Activated CD4-positive, alpha-beta memory T cell treated with anti-CD3 and anti-CD28 coated beads for 36 hours (primary cell): ENCODE measurements at places on chromosomes 2 and 18.

GRCh38 chr2:237258615-237259014, 155.3 kb downstream of the COL6A3 start:
- DNase-seq = no peak

DNA sequence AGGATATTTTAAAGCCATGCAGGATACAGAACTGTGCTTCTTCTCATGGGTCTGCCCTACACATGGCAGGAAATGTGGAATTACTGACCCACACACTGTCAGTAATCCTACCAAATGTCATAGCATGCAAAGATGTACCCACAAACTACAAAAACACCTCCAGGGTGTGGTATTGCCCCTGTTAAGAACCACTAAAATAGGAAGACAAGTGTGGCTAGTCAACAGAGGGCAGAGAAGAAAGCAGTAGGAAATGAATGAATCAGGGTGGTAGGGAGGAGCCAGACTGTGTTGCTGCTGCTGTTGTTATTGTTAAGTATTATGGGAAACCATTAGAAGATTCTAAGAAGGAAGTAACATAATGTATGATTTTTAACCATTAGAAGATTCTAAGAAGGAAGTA, 556.7 kb upstream of the ACVR2A start:
- peak; percentile 41 for DNase-seq

- DNase-seq = no peak
These were observed 341.3 kb downstream of the MYCN start for GRCh38 chr2:16281451-16282335.

- DNase-seq = no peak
These were observed 79.6 kb upstream of the MYCN start for GRCh38 chr2:15860760-15861159.

GRCh38 chr2:240419271-240419670, 16.2 kb upstream of the GPC1 start:
- DNase-seq = peak; percentile 3

DNA sequence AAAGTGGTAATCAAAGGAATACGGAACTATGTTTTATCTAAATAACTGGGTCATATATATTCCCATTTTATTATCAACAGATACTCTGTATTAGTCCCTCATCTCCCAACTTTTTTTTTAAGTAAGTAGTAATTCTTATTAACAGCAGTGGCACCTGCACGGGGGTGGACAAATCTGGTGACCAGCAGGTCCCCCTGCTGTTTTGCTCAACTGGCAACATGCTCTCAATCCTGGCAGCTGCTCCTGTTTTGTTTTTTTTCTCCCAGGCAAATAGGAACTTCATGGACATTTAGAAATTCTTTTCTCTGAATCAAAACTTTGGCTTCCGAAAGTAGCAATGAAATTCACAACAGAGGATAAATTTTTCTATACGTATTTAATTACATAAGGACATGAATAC, 193.5 kb downstream of the SS18 start:
- DNase-seq = no peak

- no peak for DNase-seq
These were observed at the start of gene CNDP1 for GRCh38 chr18:74534150-74534969. Gene CNDP1 (plus strand): TSS chr18:74534500. CDS start chr18:74534668, 168 bp downstream.

DNA sequence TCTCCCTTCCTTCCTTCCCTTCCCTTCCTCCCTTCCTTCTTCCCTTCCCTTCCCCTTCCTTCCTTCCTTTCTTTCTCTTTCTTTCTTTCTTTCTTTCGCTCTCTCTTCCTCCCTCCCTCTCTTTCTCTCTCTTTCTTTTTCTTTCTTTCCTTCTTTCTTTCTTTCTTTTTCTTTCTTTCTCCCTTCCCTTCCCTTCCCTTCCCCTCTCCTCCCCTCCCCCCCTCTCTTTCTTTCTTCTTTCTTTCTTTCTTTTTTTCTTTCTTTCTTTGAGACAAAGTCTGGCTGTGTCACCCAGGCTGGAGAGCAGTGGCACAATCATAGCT, 34.8 kb downstream of the GATA6 start:
- DNase-seq = no peak

DNA sequence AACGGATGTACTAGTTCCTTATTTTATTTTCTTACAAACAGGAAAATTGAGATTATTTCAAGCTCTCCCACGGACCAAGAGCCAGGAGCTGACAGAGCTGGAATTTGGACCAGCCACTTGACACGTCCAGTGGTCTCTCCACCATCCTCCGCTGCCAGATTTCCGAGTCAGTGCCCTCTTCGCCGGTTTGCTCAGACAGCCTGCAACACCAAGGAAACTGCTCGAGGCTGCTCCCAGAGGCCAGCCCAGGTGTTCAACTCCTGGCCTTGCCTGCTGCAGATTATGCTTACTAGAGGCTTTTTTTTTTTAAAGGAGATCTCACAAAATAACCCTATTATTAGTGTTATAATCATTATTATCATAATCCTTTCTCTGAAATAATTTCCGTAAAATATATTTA, 779.8 kb downstream of the RNF144A start:
- no peak for DNase-seq

GRCh38 chr2:111159641-111160040, 38.9 kb downstream of the BCL2L11 start:
- DNase-seq = no peak

DNA sequence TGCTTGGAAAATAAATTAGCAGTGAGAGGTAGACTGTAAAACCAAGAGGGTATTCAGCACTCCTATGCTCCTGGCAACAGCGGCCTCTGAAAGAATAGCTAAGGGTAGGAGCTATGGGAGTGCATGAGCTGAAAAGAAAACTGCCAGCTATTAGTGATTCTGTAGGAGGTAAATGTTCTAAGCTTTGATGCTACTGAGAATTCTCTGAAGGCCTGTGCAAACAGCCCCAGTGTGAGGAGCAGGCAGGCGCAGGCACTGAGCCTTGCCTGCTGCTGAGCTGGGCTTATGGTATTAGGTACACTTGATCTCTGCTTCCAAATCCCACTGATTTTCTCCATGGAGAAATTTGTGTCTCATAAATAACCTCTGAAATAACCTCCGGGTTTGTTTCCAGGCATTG, 86.7 kb downstream of the NYAP2 start:
- no peak for DNase-seq

GRCh38 chr2:115083711-115084110, 641.3 kb downstream of the DPP10 start:
- no peak for DNase-seq

GRCh38 chr2:9335322-9335832, 88.0 kb downstream of the ITGB1BP1 start:
- no peak for DNase-seq

- no peak for DNase-seq
These were observed 5.7 kb downstream of the CKAP2L start for GRCh38 chr2:112758711-112759110.

- DNase-seq = no peak
These were observed 55.2 kb downstream of the TMEM17 start for GRCh38 chr2:62450716-62451191.

DNA sequence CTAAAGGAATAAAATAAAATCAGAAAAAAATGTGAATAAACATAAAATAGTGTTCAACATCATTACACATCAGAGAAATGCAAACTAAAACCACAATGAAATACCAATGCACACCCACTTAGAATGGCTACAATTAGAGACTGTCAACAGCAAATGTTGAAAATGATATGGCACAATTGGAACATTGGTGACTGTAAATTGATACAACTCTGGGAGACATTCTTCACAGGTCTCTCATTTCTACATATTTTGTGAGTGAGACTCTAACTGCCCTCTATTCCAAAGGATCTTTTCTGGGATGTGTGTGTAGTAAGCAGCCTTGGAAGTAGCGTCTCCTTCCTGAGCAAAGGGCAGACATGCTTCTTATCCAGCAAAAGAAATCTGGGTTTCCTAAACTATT, 323.0 kb downstream of the FBXO15 start:
- no peak for DNase-seq

GRCh38 chr2:61658841-61659780, 121.0 kb upstream of the XPO1 start:
- no peak for DNase-seq

DNA sequence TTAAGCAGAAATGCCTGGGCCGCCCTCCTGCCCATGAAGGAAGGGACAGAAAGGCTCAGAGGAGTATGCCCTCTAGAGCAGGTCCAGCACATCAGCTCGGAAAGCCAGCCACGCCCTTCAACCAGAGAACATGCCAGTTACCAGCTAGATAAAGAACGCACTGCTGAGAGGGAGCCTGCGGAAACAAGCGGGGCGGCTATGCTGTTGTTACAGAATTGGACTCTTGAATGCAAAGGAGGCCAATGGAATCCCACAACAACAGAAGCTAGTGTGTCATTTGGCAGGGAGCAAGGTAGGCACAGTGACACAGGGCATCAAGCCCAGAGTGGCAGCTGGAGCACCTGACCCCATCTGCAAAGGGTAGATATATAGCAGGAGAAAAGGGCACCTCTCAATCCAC, 242.9 kb upstream of the ID2 start:
- no peak for DNase-seq

GRCh38 chr2:191350826-191351225, 105.6 kb downstream of the MYO1B start:
- DNase-seq = no peak

- no peak for DNase-seq
These were observed 371.9 kb upstream of the KCNH7 start for GRCh38 chr2:163210430-163210918.
